ENCODE measurements at places on chromosomes 12 and 14.

- DNase-seq = no peak
These were observed 19.8 kb downstream of the NR1H4 start for GRCh38 chr12:100493396-100494012.

GRCh38 chr12:60874091-60874490 is 1278.3 kb downstream of the SLC16A7 start:
- no peak for DNase-seq

GRCh38 chr14:63902375-63902976 is 49.7 kb downstream of the SYNE2 start:
- no peak for DNase-seq

DNA sequence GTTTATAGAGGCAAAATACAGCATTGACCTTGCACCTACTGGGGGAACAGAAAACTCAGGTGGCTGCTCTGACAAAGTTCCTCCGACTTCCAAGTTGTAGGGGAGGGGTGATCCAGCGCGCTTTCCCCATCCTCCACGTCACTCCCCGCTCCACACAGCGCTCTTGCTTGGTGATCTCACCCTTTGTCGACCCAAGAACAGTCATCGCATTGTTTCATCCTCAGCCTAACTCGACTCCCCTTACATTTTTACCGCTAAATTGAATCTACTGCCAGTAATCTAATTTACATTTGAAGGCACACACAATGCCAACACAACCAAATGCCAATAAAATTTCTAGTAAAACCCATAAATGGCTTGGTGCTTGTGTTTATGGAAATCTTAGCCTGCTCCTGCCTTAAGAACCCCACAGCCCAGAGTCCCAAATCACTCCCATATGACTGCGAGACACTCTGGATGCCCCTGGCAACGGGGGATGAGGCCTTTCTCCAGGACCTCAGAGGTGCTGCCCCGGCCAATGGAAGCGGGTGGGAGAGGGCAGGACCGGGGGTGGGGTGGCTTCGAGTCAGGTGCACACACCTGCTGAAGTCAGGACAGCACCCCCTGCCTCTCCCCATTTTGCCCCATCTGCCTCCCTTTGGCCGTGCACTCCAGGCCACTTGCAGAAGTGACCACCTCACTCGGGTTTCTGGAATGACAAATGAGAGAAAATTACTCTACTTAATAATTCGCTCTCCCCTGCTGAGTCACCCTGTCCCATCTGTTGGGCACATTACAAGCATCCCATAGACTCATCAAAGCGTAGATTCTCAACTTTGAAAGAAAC is 98.2 kb upstream of the GSC start:
- DNase-seq = no peak

- DNase-seq = no peak
These were observed 97.4 kb downstream of the RFLNA start for GRCh38 chr12:124392271-124392666.

- DNase-seq = no peak
These were observed 10.1 kb upstream of the SMCO3 start for GRCh38 chr12:14824012-14824634.
